ENCODE measurements at places on chromosomes 16 and 17.
A peak's percentile ranks its signal among the peaks of the same experiment; 100 is the strongest.

- DNase-seq = no peak
Measured at GRCh38 chr17:50207792-50208567, 6.5 kb upstream of the COL1A1 start.

- DNase-seq = no peak
Measured at GRCh38 chr16:73172241-73172972, 124.5 kb upstream of the ZFHX3 start.

GRCh38 chr17:82239401-82239925 is 10.6 kb downstream of the SLC16A3 start:
- DNase-seq = no peak

- DNase-seq = peak; percentile 71
Measured at GRCh38 chr16:3129137-3130131, 5.4 kb upstream of the ZNF213 start.

- no peak for DNase-seq
Measured at GRCh38 chr16:86667035-86667434, 88.7 kb downstream of the FOXL1 start.

DNA sequence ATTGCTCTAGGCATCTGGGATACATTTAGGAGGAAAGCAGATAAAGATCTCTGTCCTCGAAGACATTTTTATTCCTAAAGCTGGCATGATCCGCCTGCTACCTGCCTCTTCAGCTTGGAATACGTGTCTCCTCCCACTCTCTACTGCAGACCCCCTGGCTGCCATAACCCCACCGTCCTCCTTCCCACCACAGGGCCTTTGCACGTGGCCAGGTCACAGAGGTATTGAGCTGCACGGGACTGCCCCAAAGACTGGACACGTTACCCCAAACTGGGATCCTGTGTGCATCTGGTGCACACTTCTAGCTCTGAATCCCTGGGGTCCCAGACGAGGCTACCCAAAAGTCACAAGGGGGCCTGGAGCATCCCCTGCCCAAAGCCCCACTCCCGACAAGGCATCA is 351.2 kb upstream of the EEF2KMT start:
- DNase-seq = no peak

DNA sequence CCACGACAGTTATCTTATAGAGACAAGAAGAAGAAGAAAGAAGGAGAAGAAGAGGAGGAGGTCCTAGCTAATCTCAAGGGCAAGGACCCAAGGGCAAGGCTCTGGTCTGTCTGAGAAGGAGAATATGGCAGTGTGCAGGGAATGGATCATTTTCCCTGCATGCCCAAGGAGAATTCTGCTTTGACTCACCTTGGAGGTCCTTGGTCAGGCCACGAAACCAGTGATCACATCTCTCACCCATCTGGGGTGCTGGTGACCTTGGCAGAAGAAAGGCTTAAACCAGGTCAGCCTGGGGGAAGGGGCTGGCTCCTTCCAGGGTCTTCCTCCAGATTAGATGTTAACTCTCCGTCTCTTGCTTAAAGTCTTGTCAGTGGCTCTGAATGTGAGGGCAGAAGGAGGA is 1.6 kb upstream of the FMNL1 start:
- DNase-seq = no peak

GRCh38 chr17:69111794-69112193 is 29.9 kb downstream of the ABCA6 start:
- no peak for DNase-seq

GRCh38 chr17:39186481-39187002 is 10.9 kb downstream of the CACNB1 start:
- DNase-seq = no peak

DNA sequence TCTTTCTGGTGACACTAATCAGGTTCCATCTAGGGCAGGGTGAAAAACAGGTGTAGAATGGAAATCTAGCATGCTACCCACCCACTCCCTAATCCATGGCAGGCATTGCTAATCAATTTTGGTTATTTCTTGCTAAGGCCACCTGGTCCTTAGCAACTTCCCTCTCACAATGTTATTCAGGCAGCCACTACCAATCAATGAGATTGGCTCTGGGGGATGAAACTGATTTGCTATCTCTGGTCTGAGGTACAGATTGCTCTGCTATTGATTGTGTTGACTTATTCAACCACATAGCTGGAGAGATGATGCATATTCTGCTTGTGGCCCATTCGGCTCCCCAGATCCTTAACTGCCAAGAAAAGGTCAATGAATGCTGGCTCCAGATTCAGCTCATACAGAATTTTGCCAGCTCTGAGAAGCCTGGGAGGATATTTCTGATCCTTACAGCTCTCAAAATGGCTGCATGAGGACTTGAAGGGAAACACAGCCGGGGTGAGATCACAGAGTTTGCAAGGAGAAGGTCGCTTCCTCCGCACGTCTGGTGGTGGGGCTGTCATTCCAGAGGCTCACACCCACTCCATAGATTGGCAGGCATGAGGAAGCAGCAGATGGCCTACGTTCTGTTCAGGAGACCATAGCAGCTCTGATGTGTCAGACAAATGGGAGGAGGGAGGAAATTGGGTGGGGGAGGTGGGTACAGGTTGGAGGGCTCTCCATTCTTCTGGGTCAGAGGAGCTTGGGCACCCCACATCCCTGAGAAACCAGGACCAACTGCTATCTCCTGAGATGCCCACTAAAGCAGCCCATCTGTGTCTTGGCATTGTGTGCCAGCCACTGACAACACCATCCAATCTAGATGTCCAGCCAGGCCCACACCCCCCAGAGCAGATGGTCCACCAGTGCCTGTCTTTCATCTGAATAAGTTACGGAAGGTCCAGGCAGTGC is 22.3 kb downstream of the SEZ6 start:
- no peak for DNase-seq

DNA sequence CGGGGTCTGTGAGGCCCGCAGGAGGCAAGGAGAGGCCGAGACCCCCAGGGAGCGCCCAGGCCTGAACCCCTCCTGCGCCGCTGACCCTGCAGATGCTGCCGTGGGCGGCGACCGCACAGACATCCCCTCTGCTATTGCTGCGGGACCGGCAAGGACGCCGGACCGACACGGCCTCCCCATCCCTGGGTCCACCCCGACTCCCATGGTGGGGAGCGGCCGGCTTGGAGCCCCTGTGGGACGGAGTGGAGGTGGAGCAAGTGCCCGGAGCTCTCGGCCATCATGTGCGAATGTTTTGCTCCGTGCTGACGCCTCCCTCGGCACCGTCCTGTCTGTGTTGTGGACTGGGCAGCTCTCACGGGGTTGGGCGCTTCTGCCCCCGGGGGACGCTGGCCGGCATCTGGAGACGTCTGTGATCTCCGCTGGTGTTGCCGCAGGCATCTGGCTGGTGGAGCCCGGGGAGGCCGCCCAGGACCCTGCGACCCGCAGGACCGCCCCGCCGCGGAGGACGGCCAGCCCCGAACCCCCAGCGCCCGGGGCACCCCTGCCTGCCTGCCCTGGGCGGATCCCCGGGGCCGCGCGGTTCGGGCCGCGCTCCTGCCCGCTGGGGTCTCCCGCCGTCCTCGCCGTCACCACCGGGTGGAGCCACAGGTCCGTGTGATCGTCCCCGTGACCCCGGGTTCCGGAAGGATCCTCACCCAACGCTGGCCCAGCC is 12.8 kb upstream of the GNG13 start:
- DNase-seq = peak; percentile 40

DNA sequence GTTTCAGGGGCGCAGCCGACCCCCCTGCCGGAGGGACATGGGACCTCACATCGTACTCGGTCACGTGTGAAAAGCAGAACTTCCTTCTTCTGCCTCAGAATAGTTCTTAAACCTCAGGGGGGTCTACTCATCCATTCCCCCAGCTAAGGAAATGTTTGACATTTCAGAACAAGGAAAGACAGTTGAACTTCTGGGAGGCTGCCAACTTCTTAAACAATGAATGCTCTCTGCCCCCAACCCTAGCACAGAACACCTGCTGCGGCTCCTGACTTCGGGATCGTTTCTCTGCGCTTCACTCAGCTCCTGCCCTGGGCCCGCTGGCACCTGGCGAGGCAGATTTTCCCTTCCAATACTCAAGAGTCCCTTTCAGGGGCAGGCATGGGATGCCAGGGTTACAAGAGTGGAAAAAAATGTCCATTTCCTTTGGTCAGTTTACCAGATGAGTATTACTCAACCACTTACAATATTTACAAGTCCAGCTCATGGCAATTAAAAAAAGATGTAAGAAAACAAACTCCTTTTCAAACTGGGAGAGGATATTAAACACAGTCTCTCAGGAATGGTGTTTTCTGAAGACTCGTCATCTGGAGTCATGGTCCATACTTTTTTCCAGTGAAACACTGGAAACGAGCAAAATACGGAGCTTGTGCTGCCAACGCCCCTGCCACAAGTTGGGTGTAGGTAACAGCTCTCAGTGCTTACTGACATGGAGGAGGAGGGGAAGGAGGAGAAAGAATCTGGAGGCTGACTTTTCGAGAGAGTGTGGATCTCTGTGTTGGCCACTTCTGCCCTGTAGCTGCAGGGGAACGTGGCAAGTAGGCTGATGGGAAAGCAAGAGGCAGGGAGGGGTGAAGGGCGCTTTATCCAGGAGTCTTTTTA is 235.7 kb downstream of the NTN1 start:
- no peak for DNase-seq

DNA sequence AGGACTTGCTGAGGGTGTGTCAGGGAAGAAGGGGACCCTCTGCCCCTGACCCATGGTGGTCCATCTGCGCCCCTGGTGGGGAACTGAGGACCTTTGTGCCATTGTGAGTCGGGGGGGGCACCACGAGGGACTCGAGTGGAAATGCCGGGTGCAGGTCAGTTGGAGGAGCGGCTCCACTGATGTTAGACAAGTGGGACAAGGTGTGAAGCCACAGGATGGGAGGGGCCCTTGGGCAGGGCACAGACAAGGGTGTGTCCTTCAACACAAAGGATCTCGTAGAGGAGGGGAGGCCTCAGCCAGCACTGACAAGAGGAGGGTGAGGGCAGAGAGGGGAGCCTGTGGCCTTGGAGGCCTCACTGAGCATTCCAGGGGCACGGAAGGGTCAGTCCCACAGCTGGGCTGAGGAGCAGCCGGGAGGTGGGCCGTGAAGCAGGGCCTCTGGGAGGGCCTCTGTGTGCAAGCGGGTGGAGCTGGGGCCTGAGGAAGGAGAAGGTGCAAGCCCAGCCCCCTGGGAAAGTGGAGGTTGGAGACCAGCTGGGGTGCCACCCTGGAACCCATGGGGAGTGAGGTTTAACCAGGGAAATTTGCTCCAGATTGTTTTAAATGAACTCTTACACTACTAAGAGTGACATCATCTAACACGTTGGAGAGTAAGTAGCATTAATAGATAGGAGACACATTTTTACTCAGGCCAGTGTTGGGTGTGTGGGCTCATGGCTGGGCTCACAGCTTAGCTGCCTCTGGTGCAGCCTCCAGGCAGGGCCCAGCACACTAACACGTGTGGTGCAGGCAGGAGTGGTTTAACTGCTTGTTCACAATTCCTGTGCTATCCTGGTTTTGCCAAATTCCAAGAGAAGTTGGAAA is 27.9 kb downstream of the NARF start:
- DNase-seq = no peak

DNA sequence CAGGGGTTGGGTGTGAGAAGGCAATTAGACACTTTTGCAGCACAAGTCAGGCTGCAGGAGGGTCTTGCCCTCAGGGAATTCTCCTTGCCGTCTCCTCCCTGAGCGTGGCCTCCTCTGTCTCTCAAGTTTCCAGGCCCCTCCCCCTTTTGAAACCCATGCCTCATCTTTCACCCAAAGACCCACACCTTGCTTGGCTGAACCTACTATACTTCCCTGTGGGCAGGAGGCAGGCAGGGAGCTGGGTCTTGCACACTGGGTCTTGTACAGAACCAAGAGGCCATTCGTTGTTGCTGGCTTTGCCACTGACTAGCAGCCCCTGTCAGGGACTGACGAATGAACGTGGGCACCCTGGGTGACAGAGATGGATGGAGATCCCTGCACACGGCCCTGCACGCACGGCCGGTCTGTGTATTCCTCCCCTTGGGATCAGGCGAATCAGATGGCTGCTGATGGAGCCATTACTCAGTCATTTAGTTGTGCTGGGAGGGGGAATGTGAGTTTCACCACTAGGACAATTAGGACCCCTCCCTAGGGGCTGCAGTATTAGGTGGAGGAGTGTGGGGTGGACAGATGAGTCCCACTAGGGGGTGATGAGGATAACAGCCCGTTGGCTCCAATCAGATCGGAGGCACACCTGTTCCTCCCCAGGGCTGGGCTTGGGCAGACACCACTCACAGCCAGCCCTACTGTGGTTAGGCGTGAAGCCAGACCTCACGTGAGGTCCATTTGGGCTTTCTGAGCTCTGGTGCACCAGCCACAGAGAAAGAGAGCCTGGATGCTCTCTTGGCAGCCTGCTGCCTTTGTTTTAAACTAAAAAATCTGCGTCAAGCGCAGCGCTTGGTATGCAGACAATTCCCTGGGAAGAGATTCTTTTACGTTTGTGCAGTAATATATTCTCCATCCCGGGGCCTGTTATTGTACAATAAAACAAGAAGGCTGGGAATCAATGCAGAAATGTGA is 167.7 kb upstream of the WSCD1 start:
- no peak for DNase-seq

DNA sequence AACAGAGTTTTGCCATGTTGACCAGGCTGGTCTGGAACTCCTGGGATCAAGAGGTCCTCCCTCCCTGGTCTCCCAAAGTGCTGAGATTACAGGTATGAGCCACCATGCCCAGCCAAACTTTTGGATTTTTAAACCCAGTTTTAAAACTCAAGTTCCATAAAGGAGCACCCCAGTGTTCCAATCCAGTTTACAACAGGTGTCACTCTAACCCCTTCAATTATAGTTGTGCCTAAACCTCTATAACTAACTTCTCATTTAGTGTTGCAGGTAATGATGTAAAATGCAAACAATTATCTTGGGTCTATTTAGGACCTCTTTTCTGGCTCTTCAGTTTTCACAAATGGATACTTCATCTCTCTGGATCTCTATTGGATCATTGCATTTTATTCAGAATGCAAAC is 7.8 kb upstream of the ADAP2 start:
- DNase-seq = no peak

DNA sequence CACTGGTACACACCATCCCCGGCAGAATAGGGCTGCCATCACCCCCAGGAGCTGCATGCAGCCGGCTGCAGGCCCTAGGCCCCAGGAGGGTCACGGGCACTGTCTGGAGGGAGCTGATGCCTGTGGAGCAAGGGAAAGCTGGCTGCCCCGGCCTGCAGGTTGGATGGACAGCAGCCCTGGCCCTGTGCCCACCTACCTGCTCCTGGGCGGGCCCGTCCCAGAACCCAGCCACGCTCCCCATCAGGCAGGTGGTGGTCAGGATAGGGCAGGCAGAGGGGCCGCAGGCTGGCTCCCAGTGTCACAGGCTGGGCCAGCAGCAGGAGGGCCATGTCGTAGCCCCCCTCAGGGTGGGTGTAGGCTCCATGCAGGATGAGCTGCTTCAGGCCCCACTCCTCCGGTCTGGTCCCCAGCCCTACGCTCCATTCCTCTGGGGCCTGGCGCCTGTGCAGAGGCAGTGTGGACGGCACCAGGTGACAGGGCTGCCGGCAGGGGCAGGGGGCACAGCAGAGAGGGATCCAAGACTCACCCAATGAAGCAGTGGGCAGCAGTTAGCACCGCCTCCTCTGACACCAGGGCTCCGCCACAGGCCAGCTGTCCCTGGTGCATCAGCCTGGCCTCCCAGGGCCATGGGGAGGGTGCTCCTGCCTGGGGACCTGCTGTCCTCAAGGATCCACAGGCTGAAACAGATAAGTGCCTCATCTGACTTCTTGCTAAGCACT is 4.0 kb downstream of the PRSS53 start:
- no peak for DNase-seq

- no peak for DNase-seq
Measured at GRCh38 chr17:72642720-72643119, 449.8 kb downstream of the SLC39A11 start.

Measured in PC-9 (cell line).